ENCODE measurements at places on chromosomes 6 and 20.

DNA sequence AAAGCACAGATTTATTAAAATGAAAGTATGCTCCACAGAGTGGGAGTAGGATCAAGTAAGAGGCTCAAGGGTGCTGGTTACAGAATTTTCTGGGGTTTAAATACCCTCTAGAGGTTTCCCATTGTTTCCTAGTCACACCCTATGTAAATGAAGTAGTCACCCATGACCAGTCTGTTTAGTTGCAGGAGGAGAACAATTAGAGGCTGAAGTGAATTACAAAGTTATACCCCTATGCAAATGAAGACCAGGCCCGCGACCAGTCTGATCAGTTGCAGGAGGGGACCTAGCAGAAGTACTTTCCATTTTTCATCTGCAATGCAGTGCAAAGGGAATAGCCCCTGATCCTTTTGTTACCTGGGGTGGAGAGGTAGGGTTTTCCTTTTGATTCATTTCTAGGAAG lies 11.8 kb upstream of the FILIP1 start:
- no peaks in the 10 kb centered on the region for H3K36me3 ChIP-seq
- DNase-seq = no peak
- H3K4me3 ChIP-seq = no peak overlapping the region
- no peak overlapping the region for H3K27ac ChIP-seq

DNA sequence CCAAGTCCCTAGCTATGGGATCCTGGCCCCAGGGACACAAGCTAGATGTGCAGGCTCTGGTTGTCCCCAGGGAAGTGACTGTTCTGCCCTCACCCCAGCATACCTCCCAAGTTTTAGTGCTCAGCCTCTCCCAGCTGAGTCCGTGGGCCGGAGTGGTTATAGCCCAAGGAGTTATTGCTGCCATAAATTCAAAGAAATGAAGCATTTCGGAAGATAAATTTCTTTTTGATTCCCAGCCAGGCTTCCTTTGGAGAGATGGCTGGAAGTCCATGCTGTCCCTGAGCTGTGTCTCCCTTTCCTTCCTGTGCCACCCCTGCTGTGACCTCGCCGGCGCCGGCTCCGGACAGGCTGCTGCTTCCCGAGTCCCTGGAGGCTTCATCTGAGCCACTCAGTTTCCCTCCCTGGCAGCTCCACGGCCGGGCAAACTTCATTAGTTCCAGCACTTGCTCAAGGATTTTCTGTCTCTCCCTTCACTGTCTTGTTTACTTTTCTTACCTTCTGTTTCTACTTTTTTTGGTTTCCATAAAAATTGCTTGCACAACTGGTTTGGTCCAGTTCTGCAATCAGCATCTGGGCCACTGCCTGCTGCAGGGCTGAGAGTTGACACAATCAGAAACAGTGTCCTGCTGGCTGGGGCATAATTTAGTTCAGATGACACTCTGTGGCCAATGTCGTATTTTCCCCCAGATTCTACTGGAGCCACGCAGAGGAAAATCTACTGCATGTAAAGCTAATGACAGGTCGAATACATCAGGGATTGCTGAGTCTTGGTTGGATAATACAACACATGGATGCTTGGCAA lies 225.5 kb downstream of the SYNDIG1 start:
- H3K36me3 ChIP-seq = no peaks in the 10 kb centered on the region
- peak; percentile 45 for DNase-seq
- H3K4me3 ChIP-seq = no peak overlapping the region
- H3K4me1 ChIP-seq = no peaks in the 10 kb centered on the region

DNA sequence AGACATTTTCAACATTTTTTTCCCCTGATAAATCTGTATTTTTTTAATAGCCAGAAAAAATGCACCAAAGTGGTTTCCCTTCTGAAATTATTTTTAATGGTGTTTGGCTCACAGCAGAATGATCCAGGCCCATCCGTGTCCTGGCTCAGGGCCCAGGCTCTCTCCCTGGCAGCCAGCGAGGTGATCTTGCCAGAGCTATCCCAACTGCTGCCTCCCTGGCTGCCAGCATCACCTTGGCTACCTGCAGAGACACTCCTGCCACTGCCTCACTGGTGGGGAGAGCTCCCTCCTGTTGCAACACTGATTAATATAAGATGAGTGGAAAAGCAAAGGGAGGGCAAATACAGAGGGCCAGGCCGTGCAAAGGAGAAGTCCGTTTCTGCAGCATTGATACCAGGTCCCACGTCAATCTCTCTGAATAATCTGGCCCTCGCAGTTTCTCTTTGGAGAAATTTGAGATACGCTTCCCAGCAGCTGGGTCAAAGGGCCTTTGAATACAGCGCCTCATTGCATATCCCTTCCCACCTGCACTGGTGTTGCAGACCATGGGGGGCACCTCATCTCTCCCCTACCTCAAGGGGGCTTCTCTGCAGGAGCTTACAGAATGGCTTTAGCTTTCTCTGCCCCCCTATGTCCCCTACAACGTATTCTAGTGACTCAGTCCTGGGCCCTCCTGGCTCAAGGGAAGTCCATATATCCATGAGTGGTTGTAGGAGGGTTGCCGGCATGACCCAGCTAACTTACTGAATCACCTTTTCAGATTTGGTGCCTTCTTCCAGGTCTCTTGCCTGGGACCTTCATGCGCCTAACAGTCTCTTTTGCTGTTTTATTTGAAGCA lies 12.8 kb upstream of the DSTN start:
- H3K27ac ChIP-seq = no peak overlapping the region
- no peaks in the 10 kb centered on the region for H3K36me3 ChIP-seq
- no peaks in the 10 kb centered on the region for H3K27me3 ChIP-seq
- peak; percentile 84 for DNase-seq
- H3K4me1 ChIP-seq = peaks cover 4% of the 10 kb centered on the region

DNA sequence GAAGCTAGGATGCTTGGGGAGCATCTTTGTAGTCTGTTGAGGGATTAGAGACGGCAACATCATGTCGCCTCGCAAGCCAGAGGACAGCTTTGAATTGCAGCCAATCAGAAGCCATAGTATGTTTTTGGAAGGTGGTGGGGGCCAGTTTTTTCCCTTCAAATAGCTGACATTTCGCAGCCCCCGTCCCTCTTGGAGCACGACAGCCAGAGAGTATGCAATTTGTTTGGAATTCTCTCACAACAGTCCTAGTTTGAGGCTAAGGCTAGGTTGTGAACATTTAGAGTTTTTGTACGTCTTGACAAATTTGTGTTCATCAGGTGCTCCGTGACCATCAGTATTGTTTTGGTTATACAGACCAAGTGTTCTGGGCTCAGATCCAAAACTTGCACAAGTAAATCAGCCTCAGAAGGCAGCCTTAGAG lies 83.3 kb downstream of the PLCB1 start:
- H3K4me3 ChIP-seq = no peak overlapping the region
- H3K4me1 ChIP-seq = no peaks in the 10 kb centered on the region

GRCh38 chr20:25040438-25040831 lies 17.5 kb downstream of the ACSS1 start:
- no peak for DNase-seq
- peak overlapping the region; percentile 32 for H3K27ac ChIP-seq
- no peaks in the 10 kb centered on the region for H3K27me3 ChIP-seq
- peaks cover 44% of the 10 kb centered on the region for H3K4me1 ChIP-seq
- no peak overlapping the region for H3K4me3 ChIP-seq
- no peaks in the 10 kb centered on the region for H3K36me3 ChIP-seq

GRCh38 chr20:34549291-34549928 lies 9.1 kb upstream of the MAP1LC3A start:
- DNase-seq = no peak
- no peak overlapping the region for H3K4me3 ChIP-seq
- no peak overlapping the region for H3K27ac ChIP-seq
- H3K36me3 ChIP-seq = no peaks in the 10 kb centered on the region
- H3K27me3 ChIP-seq = no peaks in the 10 kb centered on the region

- no peaks in the 10 kb centered on the region for H3K36me3 ChIP-seq
- H3K27me3 ChIP-seq = no peaks in the 10 kb centered on the region
- no peaks in the 10 kb centered on the region for H3K4me1 ChIP-seq
- H3K4me3 ChIP-seq = no peak overlapping the region
Observed at GRCh38 chr6:134287859-134288537, 29.9 kb downstream of the SGK1 start.

- H3K4me3 ChIP-seq = no peak overlapping the region
- no peak for DNase-seq
- H3K36me3 ChIP-seq = no peaks in the 10 kb centered on the region
- no peak overlapping the region for H3K27ac ChIP-seq
- H3K4me1 ChIP-seq = no peaks in the 10 kb centered on the region
Observed at GRCh38 chr6:67887747-67888545, 747.1 kb upstream of the ADGRB3 start.

DNA sequence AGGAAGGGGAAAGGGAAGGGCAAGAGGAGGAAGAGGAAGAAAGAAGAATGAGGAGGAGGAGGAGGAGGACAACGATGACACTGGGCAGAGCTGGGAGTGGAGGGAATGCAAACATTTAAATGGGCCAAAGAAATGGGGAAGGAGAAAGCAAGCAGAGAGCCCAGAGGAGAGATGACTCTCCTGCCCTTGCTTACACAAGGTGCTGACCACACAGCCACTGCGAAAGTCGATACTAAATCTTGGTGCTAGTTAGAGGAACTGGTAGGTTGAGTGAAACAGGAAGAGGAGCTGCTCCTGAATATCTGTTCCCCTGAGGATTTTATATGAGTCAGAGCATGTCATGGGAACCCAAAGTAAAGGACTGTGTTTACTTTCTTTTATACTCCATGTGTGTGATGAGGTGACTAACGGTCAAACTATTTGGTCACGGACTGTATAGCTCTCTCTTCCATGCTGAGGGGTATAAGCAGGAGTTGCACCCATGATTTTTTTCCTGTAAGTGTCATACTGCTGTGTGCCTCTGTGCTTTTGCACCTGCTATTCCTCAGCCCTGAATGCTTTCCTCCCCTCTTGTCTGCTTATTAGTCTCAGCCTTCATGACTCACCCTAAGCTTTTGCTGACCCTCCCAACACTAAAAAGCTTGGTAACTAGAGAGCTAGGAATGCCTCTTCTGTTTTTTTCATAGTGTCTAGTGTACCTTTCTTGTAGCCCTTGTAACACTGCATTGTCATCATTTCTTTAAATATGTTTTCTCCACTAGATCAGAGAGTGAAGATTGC lies 9.5 kb upstream of the PAQR8 start:
- no peak overlapping the region for H3K27ac ChIP-seq
- no peak for DNase-seq
- no peak overlapping the region for H3K4me3 ChIP-seq
- no peaks in the 10 kb centered on the region for H3K27me3 ChIP-seq
- no peaks in the 10 kb centered on the region for H3K36me3 ChIP-seq

- H3K4me3 ChIP-seq = peak overlapping the region; percentile 42
- no peak for DNase-seq
- peak overlapping the region; percentile 78 for H3K27ac ChIP-seq
Observed at GRCh38 chr6:6810727-6811126, 222.2 kb downstream of the LY86 start.

DNA sequence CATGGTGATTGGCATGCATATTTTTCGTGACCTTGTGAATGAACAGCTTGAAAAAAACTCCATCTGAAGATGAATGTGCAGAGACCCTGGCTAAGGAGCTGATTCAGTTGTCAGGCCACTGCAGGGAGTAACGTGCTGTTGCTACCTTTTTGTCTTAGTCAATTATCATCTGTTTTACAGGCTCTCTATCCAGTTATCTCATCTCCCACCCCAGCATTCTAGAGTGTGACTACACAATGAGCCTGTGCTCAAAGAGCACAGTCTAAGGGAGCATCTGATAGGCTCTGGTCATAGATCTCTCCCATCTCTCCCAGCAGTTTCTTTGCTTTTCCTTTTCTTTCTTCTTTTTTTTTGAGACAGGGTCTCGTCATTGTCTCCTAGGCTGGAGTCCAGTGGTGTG lies 45.5 kb downstream of the NDRG3 start:
- no peak overlapping the region for H3K4me3 ChIP-seq
- no peaks in the 10 kb centered on the region for H3K4me1 ChIP-seq
- H3K27me3 ChIP-seq = no peaks in the 10 kb centered on the region
- no peak overlapping the region for H3K27ac ChIP-seq
- H3K36me3 ChIP-seq = no peaks in the 10 kb centered on the region

DNA sequence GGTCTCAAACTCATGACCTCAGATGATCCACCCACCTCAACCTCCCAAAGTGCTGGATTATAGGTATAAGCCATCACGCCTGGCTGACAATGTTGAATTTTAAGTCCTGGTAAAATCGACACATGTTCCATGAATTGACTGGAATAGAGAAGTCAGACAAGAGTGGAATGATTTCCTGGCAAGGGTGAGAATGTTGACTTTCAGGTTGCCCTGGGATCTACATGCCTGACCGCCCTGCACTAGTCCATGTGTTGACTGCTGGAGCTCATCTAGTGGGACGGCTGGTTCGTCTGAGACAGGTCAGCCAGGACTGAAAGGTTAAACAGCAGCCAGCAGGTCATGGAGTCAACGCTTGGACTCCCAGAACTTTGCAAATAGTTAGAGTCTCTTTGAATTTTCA lies 88.8 kb downstream of the SASH1 start:
- no peak overlapping the region for H3K4me3 ChIP-seq
- H3K36me3 ChIP-seq = no peaks in the 10 kb centered on the region

- no peaks in the 10 kb centered on the region for H3K4me1 ChIP-seq
- H3K27me3 ChIP-seq = no peaks in the 10 kb centered on the region
Observed at GRCh38 chr20:49666911-49667310, 46.8 kb downstream of the B4GALT5 start.

- H3K27me3 ChIP-seq = no peaks in the 10 kb centered on the region
- H3K36me3 ChIP-seq = no peaks in the 10 kb centered on the region
- no peak for DNase-seq
- H3K27ac ChIP-seq = no peak overlapping the region
- no peak overlapping the region for H3K4me3 ChIP-seq
- H3K4me1 ChIP-seq = no peaks in the 10 kb centered on the region
Observed at GRCh38 chr20:51712501-51713212, 55.5 kb downstream of the ATP9A start.

DNA sequence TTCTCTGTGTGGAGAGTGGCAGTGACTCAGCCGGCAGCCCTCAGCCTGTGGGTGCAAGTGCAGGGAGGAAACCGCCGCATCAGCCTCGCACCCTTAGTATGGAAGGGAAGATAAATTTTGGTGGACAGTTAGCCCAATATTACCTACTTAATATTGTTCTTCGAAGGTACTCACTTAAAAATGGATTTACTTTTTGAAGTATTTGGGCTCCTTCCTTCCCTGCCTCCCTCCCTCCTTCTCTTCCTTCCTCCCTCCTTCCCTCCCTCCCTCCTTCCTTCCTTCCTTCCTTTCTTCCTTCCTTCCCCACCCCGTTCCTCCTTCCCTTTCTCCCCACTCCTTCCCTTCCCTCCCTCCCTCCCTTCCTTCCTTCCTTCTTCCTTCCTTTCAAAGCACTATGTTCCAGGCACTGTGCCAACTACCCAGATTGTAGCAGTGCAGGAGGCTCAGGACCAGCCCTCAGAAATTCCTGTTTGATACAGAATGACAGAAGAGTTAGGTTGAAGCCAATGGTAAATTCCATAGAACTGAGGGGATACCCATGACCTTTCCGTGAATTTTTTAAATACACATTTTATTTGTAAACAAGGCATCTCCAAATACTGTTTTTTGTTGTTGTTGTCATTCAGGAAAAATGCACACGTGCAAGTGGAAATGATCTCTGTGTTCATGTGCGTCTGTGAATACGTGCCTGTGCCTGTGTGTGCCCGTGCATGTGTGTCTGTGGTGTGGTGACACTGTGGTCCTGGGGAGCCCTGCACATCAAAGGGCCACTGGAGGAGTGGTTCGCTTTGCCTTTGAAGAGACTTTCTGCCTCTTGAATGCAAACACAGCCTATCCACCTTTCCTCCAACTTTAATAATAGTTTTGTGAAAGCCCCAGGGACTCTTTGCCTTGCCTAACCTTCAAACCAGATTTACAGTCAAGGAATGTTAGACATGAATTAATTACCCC lies 141.7 kb downstream of the EDN3 start:
- H3K27me3 ChIP-seq = no peaks in the 10 kb centered on the region
- H3K4me1 ChIP-seq = no peaks in the 10 kb centered on the region
- H3K36me3 ChIP-seq = no peaks in the 10 kb centered on the region
- no peak for DNase-seq
